ELF-1 (cell line): ENCODE measurements at places on chromosomes 12 and 14.

DNA sequence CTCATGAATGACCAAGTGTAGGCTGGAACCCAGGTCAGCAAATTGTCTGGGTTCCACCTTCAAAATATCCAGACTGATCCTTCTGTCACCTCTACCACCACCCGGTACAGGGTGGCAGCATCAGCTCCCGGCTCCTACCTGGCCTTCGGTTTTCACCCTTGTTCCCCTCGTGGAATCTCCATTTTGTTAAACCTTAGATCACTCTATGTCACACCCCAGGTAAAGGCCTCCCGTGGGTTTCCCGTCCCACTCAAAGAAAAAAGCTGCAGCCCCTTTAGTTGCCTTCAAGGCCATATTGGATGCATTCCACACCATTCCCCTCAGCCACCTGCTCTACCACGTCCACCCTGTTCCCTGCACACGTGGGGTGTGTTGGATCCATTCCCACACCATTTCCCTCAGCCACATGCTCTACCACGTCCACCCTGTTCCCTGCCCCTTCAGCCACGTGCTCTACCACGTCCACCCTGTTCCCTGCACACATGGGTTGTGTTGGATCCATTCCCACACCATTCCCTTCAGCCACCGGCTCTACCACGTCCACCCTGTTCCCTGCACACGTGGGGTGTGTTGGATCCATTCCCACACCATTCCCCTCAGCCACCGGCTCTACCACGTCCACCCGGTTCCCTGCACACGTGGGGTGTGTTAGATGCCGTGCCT lies 23.8 kb downstream of the SLC6A13 start:
- no peak for DNase-seq

GRCh38 chr12:54428050-54429013 lies 9.3 kb upstream of the ITGA5 start:
- DNase-seq, result no peak

DNA sequence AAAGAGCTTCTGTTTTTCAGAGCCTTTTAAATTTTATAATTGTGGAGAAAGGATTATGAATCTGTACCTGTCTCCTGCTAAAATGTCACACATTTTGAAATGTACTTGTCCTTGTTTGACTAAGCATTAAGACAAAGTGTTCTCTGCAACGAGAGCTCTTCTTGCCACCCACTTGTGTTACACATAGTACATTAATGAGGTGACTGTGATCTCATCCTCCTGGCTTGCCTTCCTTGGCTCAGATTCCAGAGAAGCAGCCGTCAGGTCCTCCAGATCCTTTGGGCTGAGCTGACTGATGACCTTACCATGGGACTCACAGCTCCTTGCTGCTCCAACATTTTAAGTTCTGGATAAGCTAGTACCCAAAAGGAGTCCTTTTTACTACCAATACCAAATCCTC lies 81.4 kb downstream of the BBS10 start:
- peak; percentile 13 for DNase-seq

- no peak for DNase-seq
Observed at GRCh38 chr14:77988096-77988870, 181.9 kb upstream of the NRXN3 start.

- DNase-seq, result peak; percentile 47
Observed at GRCh38 chr12:105418229-105418628, 87.7 kb downstream of the C12orf75 start.

DNA sequence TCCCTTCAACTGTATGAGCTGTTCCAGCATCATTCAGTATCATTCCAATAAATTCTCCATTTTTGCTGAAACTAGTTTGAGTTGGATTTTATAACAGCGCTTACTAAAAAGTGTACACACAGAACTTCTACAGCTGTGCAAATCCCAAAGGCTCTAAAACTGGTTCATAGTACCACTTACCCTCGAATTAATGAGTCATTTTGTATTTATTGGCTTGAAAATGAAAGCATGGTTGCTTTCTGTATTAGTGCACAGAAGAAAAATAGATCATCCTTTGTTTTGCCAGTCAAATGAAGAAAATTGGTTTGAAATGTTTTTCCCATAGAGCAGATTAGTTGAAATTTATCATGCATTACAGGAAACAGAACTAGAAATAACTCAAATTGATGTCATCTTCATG lies 268.3 kb upstream of the CPNE8 start:
- DNase-seq, result no peak
